ENCODE measurements at places on chromosomes 2 and 18.

- DNase-seq: no peak
Measured at GRCh38 chr2:137117385-137117784, 352.0 kb downstream of the THSD7B start.

DNA sequence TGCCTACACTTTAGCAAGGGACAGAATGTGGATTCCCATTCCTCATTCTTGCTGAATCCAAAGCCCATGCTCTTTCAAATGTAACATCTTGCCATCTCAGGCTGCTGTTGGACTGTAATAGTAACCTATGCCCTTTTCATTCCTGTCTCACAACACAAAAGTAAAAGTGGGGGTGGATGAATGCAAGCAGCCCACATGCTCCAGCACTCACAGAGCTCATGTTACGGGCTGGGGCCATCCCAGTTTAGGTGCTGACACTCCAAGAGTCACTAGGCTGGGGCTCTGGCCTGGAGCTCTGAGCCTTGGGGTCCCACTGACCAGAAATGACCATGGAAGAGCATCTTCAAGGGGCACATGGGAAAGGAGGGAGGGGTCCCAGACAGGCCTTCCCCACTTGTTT is 47.6 kb downstream of the CCBE1 start:
- DNase-seq: no peak

- no peak for DNase-seq
Measured at GRCh38 chr2:130759906-130760753, 4.8 kb downstream of the AMER3 start.

- no peak for DNase-seq
Measured at GRCh38 chr2:110678457-110679336, 834 bp upstream of the BUB1 start.

DNA sequence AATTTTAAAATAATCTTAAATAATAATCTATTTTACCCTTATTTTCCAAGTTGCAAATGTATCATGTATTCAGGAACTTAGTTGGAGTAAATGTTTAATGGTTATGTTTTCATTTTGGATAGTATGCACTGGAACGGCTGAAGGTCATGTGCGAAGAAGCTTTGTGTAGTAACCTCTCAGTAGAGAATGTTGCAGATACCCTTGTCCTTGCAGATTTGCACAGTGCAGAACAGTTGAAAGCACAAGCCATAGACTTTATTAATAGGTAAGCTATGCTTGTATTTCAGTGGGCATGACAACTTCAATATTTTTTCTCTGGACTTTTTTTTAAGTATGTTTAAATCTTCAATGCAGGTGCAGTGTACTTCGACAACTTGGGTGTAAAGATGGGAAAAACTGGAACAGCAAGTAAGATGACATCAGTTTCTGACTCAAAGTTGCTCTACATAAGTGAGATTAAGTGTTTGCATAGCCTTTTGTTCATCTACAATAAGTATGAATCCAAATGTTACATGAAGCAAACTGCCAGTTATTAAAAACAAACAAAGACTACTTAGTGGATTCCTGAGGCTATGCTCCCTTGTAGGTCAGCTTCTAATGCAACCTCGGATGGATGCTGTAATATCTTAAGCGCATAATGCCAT is 63.1 kb downstream of the SPOPL start:
- no peak for DNase-seq

GRCh38 chr18:5879479-5879882 is 15.8 kb downstream of the TMEM200C start:
- DNase-seq: no peak

DNA sequence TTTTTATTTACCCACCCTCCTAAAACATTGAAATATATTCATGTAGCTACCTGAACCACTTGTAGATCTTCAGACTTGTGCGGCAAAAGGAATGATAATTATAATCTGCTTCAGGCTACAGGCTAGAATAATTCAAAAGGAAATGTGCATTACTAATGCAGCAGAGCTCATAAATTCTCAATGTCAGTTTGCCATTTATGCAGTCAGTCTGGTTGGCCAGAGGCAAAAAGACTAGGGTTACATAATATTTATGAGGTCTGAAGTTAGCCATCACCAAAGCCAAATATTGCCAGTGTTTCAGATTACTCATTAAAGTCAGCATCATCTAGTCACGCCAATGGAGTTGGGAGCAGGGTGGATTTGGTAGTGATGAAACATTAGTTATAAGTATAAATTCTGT is 38.9 kb downstream of the METAP1D start:
- no peak for DNase-seq

- DNase-seq: no peak
Measured at GRCh38 chr2:178990533-178991241, 59.2 kb downstream of the CCDC141 start.

- no peak for DNase-seq
Measured at GRCh38 chr2:8219096-8219495, 462.8 kb upstream of the ID2 start.

DNA sequence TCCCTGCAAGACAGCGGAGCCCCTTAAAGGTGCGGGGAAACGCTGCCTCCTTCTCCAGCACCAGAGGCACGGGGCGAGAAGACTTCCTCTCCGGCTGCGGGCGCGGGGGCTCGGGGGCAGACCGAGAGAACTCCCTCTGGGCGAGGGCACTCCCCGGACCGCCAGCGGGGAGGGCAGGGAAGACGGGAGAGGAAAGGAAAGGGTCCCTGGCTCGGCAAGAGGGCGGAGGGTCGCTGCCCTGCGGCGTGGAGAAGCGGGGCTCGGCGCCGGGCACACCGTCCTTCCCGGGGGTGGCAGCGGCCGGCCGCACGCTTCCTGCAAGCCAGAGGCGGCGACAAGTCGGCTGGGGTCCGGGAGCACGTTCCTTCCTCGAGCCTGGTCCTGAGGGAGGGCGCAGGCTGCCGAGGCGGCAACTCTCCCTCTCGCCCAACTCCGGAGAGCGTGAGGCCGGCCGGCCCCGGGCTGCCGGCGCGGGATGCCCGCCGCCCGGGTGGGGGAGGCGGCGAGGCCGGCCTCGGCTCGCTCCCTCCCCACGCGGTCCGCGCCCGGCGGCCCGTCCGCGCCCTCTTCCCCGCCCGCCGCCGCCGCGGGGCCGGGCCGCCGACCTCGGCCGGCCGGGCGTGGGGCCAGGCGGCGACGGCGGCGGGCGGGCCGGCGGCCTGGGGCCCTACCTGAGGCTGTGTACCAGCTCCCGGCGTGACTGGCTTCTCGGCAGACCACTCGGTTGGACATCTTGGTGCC is 1.1 kb downstream of the MEMO1 start:
- peak; percentile 15 for DNase-seq

DNA sequence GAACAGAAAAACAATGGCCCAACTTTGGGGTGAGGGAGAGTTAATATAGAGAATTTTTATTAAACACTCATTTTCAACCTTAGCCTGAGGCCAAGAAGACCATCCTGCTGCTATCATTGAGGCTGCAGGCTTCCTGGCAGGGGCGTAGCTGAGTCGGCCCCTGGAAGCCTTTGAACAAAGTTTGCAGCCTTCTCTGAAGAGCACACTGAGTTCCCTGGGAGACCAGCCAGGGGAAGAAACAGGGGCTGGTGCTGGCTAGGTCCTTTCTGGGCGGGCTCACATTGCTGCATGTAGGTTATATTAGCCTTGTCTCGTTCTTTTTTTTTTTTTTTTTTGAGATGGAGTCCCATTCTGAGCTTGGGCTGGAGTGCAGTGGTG is 126.8 kb upstream of the HS6ST1 start:
- no peak for DNase-seq

DNA sequence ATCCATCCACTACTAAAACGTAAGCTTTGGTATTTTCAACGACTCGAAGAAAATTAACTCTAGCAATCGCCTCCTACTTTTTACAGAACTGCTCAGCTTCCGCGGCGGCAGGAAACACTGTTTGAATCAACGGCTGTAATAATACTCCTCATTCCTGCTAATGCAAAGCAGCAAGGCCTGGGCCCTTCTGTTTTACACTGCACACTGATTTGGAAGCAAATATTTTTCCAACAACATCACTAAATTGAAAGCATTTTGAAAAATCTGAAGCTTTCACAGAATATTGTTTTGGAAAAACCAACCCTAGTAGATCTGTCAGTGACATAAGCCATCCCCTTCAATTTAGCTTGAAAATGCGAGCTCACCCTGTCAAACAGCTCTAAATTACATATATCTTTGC is 261.2 kb downstream of the TXNL1 start:
- DNase-seq: no peak

GRCh38 chr2:205646680-205647079 is 35.6 kb upstream of the NRP2 start:
- DNase-seq: no peak

DNA sequence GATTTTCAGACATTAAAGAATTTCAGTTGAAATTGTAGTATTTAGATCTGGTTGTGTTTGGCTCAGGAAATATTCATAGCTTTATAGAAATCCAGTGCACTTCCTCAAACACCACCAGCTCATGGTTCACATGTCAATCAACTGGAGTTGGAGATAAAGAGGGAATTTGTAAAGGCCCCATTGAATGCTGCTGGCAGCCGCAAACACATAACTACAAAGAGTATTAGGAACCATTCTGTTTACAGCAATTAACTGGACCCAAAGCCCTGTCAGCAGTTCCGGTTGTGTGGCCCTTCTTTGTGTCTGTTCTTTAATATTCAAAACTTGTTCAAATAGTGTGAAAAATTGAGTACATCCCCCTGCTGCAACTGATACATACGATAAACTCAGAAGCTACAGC is 107.4 kb upstream of the LRRTM4 start:
- DNase-seq: no peak
